ENCODE measurements at places on chromosomes 3 and 15. TPM values are rescaled to one million over a fixed set of nuclear protein-coding genes. Genes with fewer than 3 reads are reported as not detected.

- peak; percentile 49 for DNase-seq
Observed at GRCh38 chr3:186614597-186615483, 2.0 kb downstream of the AHSG start.

GRCh38 chr3:117510396-117510795 is 800.8 kb downstream of the TUSC7 start:
- no peak for DNase-seq

Gene B3GNT5
- polyA plus RNA-seq = 22.3 TPM

Gene ADCY5
- polyA plus RNA-seq = 11.7 TPM

- peak; percentile 87 for DNase-seq
Observed at GRCh38 chr15:72685925-72686794, at the start of the genes BBS4 and HIGD2B. Gene BBS4, plus strand, starts transcription at chr15:72686207. Its CDS starts 21 bp downstream, at chr15:72686228. Gene HIGD2B, minus strand, starts transcription at chr15:72686182. Its CDS starts 9,808 bp downstream, at chr15:72676374.

DNA sequence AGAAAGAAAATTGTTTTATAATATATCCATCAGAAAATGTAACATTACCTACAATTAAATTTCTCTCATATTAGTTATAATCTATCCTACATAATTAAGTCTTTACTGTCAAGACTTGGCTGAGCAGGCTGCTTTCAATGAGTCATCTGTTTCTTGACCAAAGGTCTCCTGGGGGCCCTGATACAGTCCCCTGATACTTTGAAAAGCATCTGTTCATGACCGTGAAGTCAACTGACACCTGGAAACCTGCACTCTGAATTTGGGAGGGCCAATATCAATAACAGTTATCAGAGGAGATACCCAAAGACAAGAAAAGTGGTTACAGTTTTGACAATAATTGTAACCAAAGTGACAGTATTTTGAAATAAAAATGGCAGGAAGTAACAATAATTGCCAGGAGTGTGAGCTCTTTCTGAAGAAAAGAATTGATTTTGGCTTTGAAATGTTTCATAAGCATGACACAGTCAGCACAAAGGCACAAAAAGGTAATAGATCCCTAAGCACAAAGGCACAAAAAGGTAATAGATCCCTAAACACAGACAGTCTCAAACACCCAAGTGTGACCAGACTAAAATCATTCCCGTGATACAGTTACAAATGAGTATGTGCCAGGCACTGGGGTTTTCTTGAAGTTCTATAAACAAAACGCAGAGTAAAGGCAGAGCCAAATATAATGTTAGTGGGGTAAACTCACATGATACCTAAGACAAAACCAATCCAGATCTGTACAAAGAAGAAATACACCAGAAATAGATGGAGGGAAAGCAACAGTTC is 260.7 kb downstream of the PLOD2 start:
- no peak for DNase-seq

- DNase-seq = no peak
Observed at GRCh38 chr3:4476496-4476895, 9.4 kb upstream of the SUMF1 start.

Gene KCNMB2
- polyA plus RNA-seq = 27.8 TPM

Gene ALPK3
- polyA plus RNA-seq = 27.1 TPM

Gene NTRK3
- polyA plus RNA-seq = 9.1 TPM

GRCh38 chr3:169432708-169433432 is 230.6 kb downstream of the MECOM start:
- DNase-seq = no peak

Gene PPIB
- polyA plus RNA-seq = 540 TPM

Gene LTF
- polyA plus RNA-seq = 3.4 TPM

Gene CSPG5
- polyA plus RNA-seq = 0.98 TPM

- DNase-seq = no peak
Observed at GRCh38 chr3:149646181-149646766, 11.6 kb downstream of the WWTR1 start.

GRCh38 chr15:23877502-23878412 is 190.7 kb upstream of the NDN start:
- peak; percentile 48 for DNase-seq

DNA sequence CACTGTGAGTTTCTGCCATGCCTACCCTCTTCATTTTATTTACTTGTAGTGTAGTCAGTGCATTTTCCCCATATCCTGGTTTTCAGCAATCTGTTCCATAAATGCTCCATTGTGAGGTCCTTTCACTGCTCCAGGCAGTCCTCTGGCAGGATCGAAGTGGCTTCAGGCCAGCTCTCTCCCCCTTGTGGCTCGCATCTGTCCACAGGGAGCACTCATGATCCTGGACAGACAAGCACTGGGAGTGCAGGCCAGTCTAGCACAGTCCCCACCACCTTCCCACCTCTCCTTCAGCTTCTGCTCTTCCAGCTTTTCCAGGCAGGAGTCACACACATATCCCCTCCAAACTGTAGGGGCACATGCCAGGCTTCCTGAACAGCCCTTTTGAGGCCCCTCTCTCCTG is 173.6 kb downstream of the PPM1L start:
- DNase-seq = no peak

All from renal cortex interstitium (tissue), 15 donors.